ENCODE measurements at places on chromosomes 1 and 21. TPM values are rescaled to one million over a fixed set of nuclear protein-coding genes. Genes with fewer than 3 reads are reported as not detected.

The ZNF670 gene
- 1.5 TPM for total RNA-seq

The SPRR1A gene
- not detected for total RNA-seq

The PLA2G4A gene
- 2.7 TPM for total RNA-seq

The CFHR5 gene
- total RNA-seq, result not detected

The TSACC gene
- 0.58 TPM for total RNA-seq

The MROH7 gene
- 6.8 TPM for total RNA-seq

The IFNLR1 gene
- total RNA-seq, result 2.0 TPM

The TCP10L gene
- total RNA-seq, result 3.0 TPM

The LPAR3 gene
- 16.2 TPM for total RNA-seq

The PLPPR4 gene
- 0.11 TPM for total RNA-seq

The HAO2 gene
- not detected for total RNA-seq

The PI4KB gene
- total RNA-seq, result 44.5 TPM

The NTMT2 gene
- total RNA-seq, result 5.7 TPM

The PLOD1 gene
- 61.6 TPM for total RNA-seq

The BOLA1 gene
- 19.4 TPM for total RNA-seq

The THAP3 gene
- total RNA-seq, result 14.9 TPM

The CDA gene
- total RNA-seq, result 2.0 TPM

The S100A14 gene
- total RNA-seq, result 6.5 TPM

The CENPL gene
- 4.2 TPM for total RNA-seq

The DNAH14 gene
- total RNA-seq, result 3.0 TPM

The FCER1A gene
- 0.96 TPM for total RNA-seq
